Adrenal gland (tissue), 19 donors: ENCODE measurements at places on chromosomes 7 and 10. TPM values are rescaled to one million over a fixed set of nuclear protein-coding genes. Genes with fewer than 3 reads are reported as not detected.

DNA sequence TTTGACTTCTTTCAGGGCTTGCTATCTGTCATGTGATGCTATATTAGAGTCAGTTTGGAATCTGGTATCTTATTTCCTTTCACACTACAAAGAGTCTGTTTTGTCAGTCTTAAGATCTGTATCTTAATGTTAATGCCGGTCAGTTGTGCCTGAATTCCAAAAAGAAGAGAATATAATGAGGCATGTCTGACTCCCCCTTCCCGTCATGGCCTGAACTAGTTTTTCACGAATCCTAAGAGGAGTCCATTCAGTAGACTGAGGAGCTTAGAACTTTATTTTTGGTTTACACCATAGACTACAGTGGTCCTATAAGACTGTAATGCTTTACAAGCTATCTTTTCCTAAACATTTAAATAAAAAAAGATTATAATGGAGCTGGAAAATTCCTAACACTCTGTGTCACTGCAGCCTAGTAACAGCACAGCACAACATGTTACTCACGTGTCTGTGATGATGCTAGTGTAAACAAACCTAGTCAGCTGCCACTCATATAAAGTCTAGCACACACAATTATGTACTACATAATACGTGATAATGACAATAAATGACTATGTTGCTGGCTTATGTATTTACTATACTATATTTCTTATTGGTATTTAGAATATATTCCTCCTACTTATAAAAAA is 50.6 kb downstream of the VPS41 start:
- no peak for DNase-seq

GRCh38 chr10:80647173-80647833 is 109.6 kb downstream of the SH2D4B start:
- no peak for DNase-seq

- DNase-seq: no peak
These were observed 420.5 kb downstream of the RPS24 start for GRCh38 chr10:78454123-78454645.

ELOVL3 gene
- total RNA-seq: 0.55 TPM

DNA sequence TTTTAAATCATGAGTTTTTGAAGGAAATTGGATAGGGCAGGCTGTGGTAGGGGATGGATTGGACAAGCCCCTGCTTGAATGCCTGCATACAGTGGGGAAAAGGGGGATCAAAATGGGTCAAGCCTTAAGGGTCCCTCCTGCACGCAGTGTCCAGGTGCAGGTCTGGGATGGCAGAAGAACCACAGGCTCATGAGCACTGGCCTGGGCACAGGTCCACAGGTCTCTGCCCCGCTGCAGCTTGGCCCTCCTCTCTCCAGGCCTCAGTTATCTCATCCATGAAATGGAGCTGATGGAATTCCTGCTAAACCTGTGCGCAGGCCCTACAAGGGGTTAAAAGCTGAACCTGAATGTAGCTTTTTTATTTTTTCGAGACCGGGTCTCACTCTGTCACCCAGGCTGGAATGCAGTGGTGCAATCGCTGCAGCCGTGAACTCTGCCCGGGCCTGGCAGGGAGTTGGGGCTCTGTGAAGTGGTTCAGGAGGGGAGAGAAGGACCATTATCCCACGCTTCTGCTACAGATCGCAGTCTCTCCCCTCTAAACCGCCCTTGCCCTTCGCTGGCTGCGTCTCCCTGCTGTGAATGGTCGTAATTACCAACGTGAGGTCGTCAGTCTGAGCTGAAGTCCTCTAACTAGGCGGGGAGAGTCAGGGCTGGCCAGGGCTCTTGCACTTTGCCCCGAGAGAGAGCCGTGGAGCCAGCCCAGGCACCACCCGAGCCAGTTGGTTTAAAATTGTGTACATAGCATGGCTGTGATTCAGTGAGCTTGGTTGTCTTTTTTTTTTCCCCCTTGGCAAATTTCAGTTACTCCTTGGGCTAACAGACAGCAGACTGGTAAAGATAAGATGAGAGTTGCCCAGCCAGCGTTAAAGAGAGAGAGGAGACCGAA is 77.5 kb upstream of the GTF2I start:
- peak; percentile 84 for DNase-seq

KMT2C gene
- 61.5 TPM for total RNA-seq

GRCh38 chr10:133169173-133169947 is 9.3 kb downstream of the KNDC1 start:
- no peak for DNase-seq

DNA sequence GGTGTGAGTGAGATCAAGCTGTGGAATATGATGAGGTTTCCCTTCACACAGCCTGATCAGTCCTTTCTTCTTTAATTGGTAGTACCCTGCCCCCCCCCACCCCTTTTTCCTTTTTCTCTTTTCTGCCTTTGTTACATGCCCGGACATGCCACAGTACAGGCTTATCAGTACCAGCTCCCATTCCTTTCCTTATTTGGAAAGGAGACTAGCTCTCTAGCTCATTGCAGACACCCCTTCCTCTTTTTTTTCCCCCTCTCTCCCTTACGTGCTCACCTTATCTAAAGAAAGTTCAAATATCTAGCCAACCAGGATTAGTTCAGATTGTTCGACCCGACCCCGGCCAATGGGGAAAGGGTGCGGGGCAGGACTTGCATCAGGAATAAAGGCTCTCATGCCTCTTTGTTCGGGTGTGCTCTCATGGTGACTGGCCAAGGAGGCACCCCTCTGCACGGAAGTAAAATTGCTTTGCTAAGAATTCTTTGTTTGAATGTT is 230.4 kb downstream of the ACTR3B start:
- no peak for DNase-seq

EGR2 gene
- 4.2 TPM for total RNA-seq

GRCh38 chr10:3151889-3152565 is 20.6 kb downstream of the PITRM1 start:
- no peak for DNase-seq

DNA sequence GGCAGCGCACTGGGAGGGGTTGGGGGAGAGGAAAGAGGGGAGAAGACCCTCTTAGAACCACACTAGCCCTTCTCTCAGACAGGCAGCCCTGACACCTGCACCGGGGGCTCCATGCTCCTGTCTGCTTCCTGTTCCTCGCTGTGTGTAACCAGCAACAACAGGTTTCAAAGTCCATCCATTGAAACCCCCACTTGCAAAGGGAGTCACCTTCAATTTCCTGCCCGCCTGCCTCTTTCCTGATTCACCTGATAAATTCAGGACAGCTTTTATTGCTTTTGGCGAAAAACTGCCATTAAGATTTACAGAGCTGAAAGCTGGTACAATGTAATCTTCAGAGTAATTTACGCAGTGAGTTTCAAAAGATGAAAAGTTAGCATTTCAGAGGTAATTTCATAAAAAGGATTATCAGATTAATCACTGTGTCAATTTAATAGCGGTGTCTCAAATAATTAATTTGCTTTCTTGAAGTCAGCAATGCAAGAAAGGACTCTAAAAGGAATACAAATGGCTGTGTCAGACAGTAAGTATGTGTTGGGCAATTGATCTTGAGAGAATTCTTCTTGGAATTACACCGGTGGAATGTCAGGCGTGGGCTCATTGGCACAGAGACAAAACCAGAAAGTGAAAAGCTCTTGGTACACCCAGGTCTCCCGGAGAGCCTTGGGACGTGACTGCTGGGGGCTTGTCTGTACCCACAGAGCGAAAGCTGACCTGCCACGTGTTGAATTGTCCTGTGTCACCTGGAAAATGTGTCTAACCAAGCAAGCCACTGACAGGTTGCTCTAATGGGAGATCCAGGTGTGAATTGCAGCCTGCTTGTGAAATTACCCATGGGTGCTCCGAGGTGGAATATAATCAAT is 60.7 kb downstream of the TMEM209 start:
- DNase-seq: no peak

NAT16 gene
- total RNA-seq: not detected

- DNase-seq: no peak
These were observed 7.9 kb upstream of the RALA start for GRCh38 chr7:39615350-39615975.

DNA sequence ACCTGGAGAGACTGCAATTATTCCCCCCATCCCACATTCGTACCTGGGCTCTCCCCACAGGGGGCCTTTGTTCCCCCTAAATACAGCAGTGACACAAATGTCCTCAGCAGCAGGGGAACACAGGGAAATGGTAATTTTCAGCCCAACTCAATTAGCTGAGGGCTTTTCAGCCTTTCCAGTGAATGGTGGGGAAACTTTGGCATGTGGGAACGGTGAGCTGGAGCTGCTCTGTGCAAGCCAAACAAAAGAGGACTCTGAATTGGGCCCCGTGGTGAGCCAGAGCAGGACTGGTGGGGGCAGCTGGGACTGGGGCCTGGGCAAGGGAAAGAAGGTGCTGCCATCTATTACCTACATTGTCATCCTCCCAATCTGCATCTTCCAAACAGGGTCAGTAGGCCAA is 51.0 kb downstream of the FBXW4 start:
- DNase-seq: no peak

TWIST1 gene
- total RNA-seq: 1.8 TPM

GPR85 gene
- total RNA-seq: 0.46 TPM

DENND2A gene
- 5.1 TPM for total RNA-seq

CRTAC1 gene
- total RNA-seq: not detected

NPY4R gene
- 0.26 TPM for total RNA-seq

SCIN gene
- total RNA-seq: 2.4 TPM

DNA sequence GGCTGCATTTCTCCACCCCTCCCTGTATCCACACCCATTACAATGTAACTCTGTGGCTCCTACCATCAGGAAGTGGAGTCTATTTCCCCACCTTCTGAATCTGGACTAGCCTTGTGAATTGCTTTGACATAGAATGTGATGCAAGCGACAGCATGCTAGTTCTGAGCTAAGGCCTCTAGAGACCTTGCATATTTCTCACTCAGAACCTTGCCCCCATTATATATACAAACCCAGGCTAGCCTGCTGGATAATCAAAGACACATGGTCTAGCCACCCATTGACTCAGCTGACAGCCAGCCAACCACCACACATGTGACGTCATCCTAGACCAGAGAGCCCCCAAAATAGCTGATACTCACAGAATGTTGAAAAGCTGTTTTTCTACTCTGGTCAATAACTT is 77.9 kb downstream of the CCDC71L start:
- DNase-seq: no peak

DNA sequence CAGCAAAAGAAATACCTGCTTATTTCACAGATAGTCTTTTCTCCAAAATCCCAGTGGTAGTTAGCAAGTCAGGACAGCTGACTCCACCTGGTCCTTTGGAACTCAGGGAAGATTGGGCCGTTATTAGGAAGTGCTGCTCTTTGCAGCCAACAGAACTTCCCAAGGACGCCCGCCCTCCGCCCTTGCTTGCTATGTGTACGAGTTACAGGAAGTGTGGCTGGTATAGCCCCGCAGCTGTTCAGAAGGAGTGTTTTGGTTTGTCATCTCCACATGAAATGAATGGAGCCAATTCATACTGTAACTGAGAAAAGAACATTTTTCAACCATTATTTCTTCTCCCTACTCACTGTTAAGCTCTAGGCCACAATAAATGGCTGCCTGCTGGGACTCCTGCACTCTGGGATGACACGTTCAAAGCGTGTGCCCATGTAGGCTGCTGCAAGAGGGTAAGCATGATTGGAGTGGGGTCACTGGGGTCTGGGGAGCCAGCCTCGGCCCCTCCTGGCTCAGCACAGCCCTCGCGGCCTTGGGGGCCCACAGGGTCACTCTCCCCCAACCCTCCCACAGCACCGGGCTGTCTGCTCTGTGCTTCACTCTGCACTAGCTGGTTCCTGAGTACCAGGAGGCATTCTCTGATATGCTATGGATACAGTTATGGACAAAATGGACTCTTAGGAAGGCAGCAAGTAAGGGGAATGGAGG is 244.0 kb downstream of the EBF3 start:
- no peak for DNase-seq

DNA sequence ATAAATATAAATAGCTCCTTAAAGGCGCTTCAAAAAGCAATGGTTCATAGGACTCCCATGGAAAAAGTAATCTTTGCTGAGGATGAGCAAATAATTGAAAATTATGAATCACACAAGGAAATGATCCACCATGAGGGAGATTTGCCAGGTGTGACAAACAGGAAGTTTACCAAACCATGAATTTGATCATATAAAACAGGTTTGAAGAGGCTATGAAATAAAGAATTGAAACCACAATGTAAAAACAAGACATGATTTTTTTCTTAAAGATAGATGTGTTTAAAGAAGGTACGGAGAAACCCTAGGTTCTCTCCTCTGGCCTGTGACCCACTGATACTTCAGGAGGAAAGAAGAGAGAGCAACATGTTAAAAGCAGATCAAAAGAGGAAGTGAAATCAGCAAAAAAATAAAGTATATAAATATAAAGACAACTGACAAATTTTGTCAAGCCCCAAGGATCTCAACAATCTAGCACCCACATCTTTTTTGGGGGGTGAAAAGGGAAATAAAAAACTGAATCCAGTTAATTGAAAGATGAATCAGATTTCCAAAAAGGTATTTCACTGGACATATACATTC is 111.3 kb upstream of the ASAH2 start:
- DNase-seq: no peak

TDRD1 gene
- total RNA-seq: 0.34 TPM

DNA sequence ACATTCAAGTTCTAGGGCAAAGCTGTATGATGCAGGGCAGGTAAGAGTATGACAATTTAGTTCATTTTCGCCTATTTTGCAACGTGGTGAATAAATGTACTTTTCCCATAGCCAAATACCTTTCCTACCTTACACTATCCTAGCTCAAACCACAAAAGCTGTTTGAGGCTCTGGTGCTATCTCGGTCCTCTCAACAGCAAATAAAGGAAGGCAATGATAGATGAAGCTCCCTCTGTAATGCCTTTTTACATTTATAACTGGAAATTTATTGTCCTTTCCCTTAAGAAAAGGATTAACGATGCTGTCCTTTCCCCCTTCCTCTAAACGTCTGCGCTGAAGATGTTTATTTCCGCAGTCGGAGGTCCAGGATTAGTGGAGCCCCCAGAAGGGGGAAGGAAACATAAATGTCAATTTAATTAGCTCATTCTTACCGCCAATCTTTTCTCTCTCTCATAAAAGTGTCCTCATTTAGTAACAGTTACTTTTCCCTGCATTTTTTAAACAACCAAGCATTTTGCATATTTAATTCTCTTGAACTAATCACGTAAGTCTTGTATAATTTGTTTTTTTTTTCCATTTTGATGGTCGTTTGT is 114.6 kb downstream of the PIP4K2A start:
- DNase-seq: no peak

CABCOCO1 gene
- 0.51 TPM for total RNA-seq

- DNase-seq: no peak
These were observed 12.3 kb downstream of the HUS1 start for GRCh38 chr7:47967123-47967522.

DNA sequence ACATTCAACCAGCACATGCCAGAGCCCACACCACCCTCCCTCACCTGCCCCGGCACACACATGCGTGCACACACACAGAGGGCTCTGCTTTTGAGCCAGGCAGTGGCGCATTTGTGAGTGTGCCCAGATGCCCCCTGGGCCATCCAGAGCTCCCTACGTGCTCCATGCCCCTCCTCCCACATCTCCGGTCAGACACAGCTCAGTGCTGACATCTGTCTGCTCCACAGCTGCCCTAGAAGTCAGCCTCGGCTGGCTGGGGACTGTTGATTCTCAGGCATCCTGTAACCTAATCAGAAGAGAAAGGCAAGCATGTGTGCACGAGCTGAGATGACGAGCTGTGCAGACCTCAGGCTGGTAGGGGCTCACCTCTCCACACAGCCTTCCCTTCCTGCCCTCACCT is 135.1 kb downstream of the ZMIZ1 start:
- no peak for DNase-seq

CAV2 gene
- total RNA-seq: 14.5 TPM

- no peak for DNase-seq
These were observed 50.5 kb downstream of the NUDCD3 start for GRCh38 chr7:44439926-44440325.
